Activated effector memory CD4-positive, alpha-beta T cell treated with anti-CD3 and anti-CD28 coated beads, Interleukin-2, amount 50 U/mL, for 16 hours (primary cell): ENCODE measurements at places on chromosomes 11 and 22.

GRCh38 chr22:43879901-43880540 lies 11.8 kb downstream of the PNPLA5 start:
- DNase-seq: no peak

DNA sequence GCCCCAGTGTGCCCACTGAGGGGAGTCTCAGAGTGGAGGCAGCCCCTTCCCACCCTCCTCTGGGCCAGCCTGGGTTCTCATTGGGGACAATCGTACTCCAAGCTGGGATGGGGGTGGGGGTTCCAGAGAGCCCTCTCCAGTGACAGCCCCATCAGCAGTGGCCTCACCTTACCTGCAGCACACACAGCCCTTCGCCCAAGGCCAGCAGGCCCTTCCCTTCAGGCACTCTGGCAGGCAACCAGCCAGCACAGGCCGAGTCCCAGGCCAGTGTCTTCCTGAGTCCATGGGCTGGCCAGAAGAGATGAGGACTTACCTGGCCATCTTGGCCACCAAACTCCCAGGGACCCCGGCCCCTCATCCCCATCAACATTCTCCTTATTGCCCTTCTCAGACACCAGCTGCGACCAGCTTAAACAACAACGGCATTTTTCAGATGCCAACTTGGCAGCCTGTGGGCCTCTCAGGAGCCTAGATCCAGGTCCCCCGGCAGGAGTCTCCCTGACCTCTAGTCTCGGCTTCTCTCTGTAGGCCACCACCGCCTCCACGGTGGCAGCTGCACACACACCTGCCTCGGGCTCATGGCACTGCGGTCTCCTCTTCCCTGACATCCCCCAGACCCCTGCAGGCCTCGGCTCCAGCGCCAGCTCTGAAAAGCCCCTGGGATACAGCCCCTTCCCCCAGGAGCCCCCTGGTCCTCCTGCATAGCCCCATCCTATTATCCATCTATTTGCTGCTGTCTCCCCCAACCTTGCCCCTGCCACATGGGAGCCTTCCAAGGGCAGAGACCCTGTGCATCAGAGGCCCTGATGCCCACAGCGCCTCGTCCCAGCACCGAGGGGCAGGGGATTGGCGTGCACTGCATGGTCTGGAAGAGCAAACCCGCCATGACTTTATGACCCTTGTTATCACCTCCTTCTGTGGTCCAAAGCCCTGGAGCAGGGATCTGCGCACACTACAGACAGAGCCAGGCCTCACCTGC lies 111.2 kb upstream of the FGF3 start:
- DNase-seq: peak; percentile 31

DNA sequence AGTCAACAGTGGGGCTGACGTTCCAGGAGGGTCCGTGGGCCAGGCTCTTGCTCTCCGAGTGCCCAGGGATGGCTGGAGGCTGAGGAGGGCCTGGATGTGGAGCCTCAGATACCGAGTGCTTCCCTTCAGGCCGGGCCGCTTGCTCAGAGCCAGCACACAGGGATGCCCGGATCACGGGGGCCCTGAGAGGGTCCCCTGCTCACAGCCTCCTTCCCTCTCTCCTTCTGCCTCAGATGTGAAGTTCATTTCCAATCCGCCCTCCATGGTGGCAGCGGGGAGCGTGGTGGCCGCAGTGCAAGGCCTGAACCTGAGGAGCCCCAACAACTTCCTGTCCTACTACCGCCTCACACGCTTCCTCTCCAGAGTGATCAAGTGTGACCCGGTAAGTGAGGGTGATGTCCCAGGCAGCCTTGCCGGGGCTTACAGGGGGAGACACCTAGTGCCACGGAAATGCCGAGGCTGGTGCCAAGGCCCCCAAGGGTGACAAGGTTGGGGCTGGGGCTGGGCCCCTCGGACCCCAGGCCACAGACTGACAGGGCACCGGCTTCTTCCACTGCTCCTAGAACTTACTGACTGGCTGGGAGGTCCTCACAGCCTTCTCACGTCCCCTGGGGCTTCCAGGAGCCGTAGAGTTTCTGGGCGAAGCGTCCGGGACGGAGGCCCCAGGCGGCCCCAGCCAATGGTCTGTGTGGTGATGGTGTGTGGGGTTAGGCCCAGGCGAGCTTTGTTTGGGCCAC lies 7.0 kb downstream of the CCND1 start:
- DNase-seq: no peak

DNA sequence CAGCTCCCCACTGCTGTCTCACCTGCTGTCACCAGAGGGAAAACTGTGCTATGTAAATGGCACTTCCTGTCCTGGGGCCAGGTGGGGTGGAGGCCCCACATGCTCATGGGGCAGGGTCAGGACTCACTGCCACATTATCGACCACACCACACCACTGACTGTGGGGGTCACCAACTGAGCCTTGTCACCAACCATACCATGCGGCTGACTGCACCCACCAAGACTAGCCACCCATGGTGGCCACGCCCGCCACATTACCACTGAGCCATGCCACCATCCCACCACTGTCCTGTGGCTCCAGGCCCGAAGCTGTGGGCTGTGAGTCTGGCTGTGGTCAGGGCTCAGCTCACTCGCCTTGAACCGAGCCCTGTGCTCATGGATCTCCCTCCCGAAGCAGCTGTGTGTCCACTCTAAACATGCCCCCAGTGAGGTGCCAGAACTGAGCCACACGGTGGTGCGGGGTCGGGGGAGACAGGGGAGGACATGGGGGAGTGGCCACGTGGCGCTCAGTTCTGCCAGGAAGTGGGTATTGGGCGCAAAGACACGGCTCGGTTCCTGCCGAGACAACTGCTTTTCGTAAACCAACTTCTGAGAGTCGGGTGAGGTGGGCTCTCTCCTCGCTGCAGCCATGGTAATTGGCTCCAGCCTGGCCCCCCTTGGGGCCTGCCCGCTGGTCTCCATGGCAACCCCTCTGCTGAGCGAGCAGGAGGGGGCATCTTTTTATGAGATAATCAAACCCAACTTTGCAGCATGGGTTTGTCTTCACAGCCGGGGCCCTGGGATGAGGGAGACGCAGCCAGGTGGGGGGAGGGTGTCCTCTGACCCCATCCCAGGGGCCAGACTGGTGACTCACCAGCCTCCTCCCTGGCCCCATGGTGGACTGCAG lies 23.2 kb downstream of the RTN4R start:
- DNase-seq: peak; percentile 73

DNA sequence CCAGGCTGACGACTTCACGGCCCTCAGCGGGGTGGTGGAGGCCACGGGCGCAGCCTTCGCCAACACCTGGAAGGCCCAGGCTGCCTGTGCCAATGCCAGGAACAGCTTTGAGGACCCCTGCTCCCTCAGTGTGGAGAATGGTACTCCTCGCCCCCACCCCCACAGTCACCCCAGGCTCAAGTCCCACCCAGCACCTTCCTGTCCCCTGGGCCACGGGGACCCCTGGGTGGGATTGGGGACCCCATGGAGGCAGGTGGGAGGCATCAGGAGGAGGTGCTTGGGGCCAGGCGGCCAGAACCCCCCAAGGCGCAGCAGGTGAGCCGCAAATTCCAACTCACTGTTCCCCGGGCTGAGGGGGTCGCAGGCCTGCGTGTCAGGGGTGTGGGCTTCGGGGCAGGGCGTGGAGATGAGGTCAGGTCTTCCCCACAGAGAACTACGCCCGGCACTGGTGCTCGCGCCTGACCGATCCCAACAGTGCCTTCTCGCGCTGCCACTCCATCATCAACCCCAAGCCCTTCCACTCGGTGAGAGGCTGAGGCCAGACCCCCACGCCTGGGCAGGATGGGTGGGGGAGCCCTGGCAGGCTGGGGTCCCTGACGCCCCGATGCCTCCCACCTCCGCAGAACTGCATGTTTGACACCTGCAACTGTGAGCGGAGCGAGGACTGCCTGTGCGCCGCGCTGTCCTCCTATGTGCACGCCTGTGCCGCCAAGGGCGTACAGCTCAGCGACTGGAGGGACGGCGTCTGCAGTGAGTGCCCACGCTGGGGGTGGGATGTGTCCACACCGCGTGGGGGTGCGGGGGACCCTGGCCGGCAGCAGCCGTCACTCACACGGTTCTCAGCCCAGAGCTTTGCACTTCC lies 9.4 kb downstream of the MUC5B start:
- peak; percentile 59 for DNase-seq

DNA sequence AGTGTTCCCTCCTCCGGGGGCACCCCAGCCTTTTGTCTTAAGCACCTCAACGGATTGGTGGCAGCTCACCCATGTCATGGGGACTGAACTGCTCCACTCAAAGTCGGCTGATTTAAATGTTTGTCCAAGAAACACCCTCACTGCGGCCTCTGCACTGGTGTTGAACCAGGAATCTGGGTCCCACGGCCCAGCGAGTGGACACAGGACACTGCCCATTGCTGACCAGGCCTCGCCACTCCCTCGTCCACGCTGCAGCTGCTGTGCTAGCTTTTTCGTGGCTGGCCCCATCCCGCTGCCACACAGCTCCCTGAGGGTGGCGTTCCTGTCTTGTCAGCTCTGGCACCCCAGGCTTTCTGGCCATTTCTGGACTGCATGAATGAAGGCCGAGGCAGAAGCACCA lies 646.2 kb downstream of the BRD1 start:
- no peak for DNase-seq

DNA sequence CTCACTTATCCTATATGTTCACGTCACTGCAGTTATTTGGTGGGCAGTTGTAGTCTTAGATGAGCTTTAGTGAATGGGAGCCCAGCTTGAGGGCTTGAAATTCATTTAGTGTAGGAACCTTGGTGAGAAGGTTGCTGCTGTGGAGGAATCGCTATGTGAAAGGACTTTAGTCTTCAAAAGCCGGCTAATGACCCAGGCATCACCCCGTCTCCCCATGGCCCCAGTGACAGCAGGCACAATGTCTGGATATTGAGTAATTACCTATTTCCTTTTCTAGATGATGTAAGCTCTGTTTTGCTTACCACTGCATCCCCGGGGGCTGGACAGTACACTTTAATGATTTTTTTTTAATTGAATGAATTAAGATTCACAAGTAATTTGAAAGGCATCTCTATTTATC lies 283.2 kb downstream of the ST3GAL4 start:
- no peak for DNase-seq

DNA sequence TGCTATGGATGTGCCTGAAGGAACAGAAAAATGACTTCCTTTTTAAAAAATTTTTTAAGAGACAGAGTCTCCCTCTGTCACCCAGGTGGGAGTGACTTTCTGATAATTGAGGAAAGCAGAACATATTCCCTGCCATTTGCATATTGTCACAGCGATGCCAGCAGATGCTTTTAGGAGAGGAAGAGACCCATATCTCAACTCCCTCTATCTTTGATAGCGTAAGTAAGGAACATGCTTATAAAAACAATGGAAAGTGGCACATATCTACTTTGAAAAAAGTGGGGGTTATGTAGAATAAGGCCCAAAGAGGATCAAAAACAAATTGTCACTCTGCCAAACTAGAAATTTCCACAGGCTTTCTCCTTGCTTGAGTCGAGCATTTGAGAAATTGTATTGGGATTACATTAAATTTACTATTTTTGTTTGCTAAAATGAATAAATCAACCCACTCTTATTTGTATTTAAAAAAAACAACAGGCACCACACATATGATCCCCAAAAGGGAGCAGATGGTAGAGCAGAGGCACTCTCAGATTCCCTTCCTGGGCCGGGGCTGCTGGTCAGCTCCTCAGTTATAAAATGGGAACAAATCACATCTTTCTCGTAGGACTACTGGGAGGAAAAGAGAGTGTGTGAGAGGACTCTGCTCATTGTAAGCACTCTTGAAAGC lies 68.8 kb upstream of the TSPAN18 start:
- no peak for DNase-seq

DNA sequence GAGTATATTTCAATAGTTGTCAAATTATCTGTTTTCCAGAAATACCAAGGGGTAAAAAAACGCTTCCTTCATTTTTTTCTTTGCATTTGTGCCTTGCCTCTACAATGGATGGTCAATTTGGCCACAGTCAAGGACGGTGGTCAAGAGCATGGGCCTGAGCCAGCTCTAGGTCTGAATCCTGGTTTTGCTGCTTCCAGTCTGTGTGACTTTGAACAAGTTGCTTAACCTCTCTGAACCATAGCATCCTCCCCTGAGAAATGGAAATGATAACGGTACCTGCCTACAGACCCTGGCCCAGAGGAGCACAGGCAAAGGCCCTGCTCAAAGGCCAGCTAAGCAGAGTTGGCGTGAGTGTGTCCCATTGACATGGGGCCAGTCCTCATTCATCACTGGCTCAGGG lies 3.1 kb downstream of the PNPLA5 start:
- DNase-seq: peak; percentile 1

GRCh38 chr11:33262011-33262645 lies 4.9 kb downstream of the HIPK3 start:
- DNase-seq: no peak

DNA sequence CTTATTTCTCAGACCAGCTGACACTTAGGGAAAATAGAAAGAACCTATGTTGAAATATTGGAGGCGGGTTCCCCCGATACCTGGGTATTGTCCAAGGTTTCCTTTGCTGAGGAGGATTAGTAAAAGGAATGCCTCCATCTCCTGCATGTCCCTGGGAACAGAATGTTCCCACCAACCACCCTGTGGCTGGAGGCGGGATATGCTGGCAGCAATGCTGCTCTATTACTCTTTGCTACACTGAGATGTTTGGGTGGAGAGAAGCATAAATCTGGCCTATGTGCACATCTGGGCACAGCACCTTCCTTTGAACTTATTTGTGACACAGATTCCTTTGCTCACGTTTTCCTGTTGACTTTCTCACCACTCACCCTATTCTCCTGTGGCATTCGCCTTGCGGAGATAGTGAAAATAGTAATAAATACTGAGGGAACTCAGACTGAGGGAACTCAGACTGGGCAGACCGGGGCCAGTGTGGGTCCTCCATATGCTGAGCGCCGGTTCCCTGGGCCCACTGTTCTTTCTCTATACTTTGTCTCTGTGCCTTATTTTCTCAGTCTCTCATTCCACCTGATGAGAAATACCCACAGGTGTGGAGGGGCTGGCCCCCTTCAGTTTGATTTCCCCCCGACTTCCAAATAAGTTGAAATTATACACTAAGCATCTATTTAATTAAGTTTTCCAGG lies 32.1 kb downstream of the IGLL1 start:
- DNase-seq: peak; percentile 28

GRCh38 chr22:21710156-21710555 lies 25.4 kb downstream of the YPEL1 start:
- no peak for DNase-seq

DNA sequence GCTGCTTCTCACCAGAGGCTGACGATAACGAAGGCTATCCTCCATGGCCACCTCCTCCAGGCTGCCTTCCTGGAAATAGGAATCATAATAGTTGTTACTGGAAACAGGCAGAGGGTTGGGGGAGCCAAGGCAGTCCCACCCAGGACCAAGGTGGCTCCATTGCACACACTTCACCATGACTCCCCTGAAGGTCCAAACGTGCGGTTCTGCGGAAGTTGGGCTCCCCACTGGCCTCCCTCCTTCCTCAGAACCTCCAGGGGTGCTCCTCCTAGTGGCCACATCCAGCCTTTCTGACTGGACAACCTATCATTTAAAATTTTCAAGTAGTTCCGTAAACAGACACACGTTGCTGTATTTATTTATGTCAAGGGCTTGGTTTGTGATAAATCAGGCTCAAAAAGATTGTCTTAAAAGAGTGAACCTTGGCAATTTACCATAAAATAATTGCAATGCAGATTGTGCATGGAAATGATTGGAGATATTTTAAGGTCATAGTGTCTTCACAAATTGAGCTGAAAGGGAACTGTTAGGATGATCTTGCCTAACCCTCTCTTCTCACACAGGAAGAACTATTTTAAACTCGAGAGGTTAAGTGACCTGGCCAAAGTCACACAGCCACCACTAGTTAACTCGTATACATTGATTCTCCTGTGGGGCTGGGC lies 1.4 kb upstream of the TCN2 start:
- DNase-seq: peak; percentile 77

GRCh38 chr11:69907611-69908010 lies 88.4 kb upstream of the FGF3 start:
- no peak for DNase-seq
